Heart left ventricle (tissue), 16 donors: ENCODE measurements at places on chromosomes 11 and 22.

DNA sequence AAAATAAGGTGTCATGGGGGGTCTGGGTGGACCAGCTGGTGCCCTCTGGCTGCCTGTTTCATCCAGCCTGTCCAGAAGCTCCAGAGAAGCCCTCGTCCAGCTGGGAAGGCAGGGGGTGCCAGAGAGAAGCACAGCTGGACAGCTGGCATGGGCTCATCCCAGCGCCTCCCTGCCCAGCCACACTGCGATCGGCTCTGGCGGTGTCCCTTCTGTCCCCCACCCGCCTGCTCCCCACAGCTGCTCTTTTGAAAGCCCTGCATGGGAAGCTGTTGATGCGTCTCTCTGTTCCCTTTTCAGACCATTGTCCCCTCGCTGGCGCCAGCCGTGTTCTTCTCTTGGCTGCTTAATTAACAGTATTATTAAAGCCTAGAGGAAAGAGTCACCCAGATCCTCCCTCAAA lies 86.5 kb downstream of the MN1 start:
- peak; percentile 39 for DNase-seq

DNA sequence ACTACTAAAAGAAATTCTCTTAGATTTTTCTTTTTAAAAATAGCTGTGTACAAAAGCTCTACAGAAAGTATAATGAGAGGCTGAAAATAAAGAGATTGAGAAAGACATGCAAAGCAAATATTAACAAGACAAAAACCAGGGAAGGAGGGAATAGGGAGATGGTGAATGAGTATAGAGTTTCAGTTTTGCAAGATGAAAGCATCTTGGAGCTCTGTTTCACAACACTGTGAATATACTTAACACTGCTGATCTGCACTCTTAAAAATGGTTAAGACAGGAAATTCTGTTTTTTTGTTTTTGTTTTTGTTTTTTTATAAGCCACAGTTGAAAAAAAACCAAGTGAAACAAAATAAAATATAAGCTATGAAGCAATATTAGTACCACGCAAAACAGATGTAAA lies 5.5 kb downstream of the TMEM218 start:
- DNase-seq = no peak

- no peak for DNase-seq
Measured at GRCh38 chr11:105870516-105871113, 151.4 kb downstream of the MSANTD4 start.

- no peak for DNase-seq
Measured at GRCh38 chr22:43066844-43067385, 22.3 kb downstream of the TTLL1 start.

DNA sequence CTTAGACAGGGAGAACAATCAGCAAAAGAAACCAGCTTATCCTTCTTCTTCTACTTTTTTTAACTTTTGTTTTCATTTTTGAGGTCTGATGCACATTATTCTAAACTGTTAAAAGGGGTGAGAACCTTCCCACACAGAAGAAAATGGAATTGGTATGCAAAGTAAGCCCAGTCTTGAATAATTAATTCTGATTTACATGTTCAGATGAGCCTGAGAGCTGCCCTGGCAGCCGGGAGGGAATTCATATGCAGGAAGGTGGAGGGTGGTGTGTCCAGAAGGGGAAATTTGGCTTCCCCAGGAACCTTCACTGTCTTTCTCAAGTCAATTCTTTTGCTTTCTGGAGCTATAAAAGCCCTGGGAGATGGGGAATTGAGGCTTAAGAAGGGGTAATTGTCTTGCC lies 181.0 kb downstream of the INSC start:
- no peak for DNase-seq

GRCh38 chr22:24138649-24139420 lies 42.5 kb upstream of the SUSD2 start:
- no peak for DNase-seq

DNA sequence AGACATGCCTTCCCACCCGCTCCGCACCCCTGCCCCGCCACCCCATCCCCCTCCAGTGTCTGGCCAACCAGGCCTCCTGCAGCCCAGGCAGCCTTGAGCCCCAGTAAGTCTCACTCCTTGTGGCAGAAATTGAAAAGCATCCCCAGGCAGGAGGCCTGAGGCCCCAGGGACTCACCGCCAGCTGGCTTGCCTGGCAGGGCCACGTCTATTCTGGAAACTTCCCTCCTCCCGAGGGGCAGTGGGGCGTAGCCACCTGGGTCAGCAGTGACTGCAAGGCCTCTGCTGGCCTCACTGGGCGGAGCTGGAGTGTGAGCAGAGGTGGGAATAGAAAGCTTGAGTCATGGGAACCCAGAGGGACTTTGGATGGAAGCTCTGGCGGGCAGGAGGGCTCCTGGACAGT lies 26.3 kb downstream of the ANO1 start:
- DNase-seq = no peak

DNA sequence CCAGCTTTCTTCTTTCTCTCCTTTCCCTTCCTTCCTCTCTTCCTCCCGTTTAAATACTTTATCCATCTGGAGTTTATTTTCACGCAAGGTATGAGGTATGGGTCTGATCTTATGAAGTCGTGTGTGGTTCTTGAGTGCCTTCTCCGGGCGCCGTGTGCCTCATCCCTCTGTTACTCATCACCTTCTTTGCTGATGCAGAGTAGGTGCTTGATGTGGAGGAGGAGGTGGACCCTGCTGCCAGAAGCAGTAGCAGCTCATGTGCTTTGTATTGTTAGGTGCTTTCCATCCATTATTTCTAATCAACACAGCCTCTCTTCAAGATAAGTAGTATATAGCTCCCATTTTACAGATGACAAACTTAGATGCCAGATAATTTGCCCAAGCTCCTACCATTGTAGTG lies 47.0 kb downstream of the TNRC6B start:
- DNase-seq = no peak

GRCh38 chr22:19991645-19992451 lies 24.8 kb downstream of the ARVCF start:
- DNase-seq = peak; percentile 51

DNA sequence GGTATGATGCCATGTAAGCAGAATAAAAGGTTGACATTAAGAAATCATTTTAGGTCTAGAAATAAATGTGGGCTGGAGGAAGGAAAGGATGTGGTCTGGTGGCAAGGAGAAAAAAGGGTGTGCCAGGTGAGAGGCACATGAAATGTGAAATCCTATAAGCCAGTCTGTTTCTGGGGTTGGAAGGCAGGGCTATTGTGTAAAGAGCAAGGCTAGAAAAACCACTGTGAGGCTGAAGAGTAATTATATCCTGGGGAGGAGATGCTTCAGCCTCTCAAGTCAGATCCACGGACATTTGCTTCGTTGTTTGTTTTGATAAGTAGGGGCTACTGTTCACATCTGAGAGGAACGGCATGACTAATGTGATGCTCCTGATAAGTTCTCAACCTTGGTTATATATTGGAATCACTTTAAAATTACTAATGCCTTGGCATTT lies 77.5 kb upstream of the CTSC start:
- no peak for DNase-seq

DNA sequence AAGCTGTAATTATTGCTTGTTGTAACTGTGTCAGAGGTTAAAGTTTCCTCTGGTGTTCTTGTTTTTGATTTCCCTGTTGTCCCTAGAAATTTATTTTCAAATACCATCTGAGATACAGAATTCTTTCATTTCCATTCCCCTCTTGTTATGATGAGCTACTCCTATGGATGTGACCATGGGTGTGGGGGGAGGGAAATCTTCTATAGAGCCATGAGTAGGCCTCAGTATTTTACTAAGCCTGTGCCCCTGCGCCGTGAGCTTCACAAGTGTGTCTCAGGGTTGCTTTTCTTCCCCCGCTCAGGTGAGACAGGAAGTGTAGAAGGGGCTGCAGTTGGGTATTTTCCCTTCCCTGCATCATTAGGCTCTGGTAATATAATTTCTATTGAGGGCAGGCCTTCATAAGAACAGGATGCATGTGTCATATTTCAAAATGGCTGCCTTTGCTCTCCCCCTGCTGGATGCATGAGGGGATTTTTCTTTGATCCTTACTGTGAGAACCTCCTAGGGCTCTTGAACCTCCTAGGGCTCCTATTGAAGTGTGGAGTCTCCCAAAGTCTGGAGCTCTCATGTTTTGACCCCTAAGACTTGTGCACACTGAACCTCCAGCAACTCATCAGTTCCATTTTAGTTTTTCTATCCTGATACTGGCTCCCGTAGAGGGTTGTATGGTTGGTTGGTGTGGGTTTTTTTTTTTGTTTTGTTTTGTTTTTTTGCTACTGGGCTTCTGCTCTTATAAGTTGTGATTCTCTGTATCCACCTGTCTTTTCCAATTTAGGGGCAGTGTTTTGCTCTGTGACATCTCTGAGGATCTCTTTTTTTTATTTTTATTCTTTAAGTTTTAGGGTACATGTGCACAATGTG lies 658.2 kb downstream of the NTM start:
- no peak for DNase-seq

GRCh38 chr22:47191671-47192650 lies 429.5 kb downstream of the TBC1D22A start:
- no peak for DNase-seq

DNA sequence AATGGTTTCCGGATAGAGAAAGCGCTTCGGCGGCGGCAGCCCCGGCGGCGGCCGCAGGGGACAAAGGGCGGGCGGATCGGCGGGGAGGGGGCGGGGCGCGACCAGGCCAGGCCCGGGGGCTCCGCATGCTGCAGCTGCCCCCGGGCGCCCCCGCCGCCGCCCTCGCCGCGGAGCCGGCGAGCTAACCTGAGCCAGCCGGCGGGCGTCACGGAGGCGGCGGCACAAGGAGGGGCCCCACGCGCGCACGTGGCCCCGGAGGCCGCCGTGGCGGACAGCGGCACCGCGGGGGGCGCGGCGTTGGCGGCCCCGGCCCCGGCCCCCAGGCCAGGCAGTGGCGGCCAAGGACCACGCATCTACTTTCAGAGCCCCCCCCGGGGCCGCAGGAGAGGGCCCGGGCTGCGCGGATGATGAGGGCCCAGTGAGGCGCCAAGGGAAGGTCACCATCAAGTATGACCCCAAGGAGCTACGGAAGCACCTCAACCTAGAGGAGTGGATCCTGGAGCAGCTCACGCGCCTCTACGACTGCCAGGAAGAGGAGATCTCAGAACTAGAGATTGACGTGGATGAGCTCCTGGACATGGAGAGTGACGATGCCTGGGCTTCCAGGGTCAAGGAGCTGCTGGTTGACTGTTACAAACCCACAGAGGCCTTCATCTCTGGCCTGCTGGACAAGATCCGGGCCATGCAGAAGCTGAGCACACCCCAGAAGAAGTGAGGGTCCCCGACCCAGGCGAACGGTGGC lies 15.7 kb downstream of the PIK3IP1 start:
- DNase-seq = no peak

GRCh38 chr22:19972251-19972650 lies 30.6 kb upstream of the TXNRD2 start:
- DNase-seq = no peak
